Stimulated activated CD8-positive, alpha-beta memory T cell treated with anti-CD3 and anti-CD28 coated beads, Interleukin-15, amount 100 ng/mL, for 1 hour (primary cell): ENCODE measurements at places on chromosomes 6 and 20.

DNA sequence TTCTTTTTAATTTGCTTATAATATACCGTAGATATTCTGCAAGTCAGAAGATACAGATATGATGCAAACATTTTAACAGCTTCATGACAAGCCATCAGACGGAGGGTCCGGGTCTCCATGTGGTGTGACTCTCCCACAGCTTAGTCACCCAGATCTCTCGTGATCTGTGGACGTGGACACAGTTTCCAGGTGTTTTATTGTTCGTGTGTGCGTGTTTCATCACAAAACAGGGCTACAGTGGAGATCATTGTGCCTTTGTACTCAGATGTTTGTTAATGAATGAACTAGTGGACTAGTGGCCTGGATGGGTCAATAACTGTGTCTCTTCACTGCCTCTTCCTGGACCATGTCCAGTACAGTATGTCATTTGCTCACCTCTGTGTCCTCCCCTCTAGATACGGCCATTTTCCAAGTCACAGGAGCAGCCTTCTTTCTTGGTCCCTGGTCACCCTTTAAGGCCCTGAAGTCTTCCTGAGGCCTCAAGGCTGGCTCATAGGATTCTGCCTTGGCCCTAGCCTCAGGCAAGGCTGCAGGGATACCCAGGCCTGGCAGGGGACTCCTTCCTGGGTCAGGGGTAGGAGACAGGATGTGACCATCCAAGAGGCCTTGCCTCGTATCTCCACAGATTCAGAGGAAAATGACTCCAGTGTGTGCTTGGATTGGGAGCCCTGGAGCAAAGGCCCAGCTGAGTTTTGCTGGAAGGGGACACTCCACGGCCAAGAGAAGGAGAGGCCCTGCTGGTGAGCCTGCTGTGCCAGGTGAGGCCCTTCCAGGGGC is 4.6 kb downstream of the ADIG start:
- DNase-seq = no peak

DNA sequence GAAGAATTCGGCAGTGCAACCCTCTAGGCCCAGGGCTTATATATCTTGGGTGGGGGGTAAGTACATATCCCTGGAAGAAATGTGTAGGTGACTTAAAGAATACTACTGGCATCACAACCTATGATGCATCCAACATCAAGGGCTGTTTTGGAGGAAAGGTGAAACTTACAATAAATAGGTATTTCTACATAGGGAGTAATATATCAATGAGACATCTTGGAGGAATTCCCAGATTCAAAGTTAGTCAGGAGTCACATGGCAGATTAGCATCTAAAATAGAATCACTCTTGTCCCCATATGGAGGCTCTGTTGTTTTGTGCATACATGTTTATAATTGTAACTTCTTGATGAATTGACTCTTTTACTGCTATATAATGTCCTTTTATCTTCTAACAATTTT is 375.5 kb downstream of the PAX1 start:
- DNase-seq = no peak

DNA sequence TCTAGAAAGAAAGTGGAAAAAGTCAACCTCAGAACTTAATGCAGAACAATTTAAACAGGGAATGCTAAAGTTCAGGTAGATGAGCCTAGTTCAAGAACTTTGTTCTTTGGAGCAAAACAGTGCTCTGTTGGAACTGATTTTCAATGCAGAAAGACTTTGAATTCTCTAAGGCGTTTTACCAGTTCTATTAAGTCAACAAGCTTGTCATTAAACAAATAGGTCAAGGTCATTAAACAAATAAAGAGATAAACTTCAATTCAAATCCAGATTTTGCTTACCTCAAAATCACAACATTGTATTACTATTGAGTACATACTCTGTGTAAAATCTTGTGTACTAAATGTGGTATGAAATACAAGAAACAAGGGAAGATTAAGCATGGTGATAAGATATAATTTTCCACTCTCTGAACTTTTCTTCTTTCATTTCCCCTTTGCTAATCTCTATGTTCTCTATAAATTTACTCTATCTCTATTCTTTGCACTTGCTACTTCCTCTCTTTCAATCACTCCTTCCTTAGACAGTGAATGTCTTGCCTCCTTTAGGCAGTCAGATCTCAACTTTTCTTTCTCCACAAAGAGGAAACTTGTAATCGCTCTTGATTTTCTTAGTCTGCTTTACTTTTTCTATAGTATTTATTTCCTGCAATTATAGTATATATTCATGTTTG is 160.8 kb upstream of the KHDRBS2 start:
- DNase-seq = no peak

DNA sequence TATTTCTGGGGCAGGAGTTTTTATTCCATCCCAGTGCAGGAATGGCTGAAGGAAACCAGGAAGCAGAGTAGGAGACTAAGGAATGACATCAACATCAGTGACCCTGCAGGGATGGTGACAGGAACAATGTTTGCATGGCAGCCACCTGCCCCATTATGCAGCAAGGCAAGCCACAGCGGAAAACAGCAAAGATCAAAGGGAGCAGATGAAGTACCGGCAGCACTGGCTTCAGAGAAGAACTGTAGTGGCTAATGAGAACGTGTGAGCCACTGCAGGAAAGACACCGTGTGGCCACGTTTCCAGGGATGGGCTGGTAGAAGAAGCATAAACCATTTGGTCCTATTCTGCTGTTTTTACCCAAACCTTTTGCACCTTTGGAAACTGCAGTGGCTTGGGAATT is 52.9 kb upstream of the TAB2 start:
- peak; percentile 7 for DNase-seq

GRCh38 chr6:83709748-83710050 is 798 bp upstream of the SNAP91 start:
- DNase-seq = no peak

DNA sequence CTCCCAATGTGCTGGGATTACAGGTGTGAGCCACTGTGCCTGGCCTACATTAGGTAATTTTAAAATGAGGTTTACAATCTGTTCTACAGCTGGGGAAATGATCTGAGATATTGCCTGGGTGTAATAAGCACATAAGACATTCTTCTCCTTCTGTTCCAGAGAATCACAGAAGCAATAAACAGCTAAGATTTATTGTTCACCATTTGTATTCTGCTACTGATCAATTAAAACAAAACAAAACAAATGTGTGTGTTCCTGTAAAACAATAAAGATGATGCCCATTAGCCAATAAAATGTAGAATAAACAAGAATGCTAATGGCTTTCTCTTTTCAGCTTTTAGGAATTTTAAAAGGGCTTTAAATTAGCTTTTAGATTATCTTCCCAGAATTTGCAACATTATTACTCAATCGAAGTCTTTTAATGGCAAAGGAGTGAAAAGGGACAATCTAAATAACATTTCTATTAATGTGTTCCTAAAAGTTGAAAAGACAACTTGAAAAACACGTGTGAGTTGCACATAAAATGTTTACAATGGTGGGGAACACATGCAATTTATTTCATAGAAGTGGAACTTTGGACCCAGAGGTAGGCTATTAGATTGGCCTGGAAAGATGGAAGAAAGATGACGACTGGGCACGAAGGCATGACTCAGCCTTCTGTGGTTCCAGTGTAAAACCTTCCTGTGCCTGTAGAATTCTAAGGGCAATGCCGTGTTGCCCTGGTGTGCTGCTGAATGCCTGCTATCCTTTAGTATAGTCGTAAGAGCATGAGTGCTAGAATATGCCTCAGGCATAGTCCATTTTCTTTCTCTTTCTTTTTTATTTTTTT is 29.0 kb upstream of the DEK start:
- no peak for DNase-seq

GRCh38 chr6:100633096-100633777 is 168.5 kb upstream of the SIM1 start:
- DNase-seq = no peak

GRCh38 chr20:46210672-46211330 is 92.7 kb downstream of the CD40 start:
- no peak for DNase-seq

DNA sequence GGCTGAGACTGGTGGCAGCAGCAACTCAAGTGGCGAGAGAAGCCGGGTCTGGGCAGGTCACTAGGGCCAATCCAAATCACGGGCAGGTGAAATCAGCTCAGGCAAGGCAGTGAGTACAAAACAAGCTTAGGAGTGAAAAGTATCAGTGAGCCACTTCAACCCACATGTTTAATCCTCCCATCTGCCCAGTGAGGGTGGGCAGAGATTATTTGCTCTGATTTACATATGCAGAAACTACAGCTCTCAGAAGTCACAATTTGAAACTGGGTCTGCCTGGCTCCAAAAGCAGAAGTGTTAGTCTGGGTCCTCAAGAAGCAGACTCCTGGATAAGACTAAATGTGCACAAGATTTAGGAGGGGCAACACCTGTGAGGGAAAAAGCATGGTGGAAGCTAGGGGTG is 173.7 kb upstream of the LRFN2 start:
- DNase-seq = no peak

DNA sequence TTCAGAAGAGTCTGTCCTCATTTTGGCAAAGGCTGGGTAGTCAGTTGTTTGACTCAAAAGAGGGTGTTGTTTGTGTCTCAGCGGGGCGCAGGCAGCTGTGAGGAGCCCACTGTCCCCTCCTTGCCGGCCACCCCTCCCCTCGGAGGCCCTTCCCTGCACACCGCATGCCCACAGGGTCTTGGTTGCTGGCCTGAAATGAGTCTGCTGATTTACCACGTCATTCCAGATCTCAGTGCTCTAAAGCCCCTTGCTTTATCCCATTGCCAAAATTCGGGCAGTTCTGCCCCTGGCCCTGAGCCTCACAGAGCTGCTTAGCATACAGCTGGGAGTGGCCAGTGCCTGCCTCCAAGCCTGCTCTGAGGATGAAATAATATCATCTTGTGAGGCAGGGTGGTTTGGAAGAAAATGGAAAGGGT is 220.7 kb downstream of the UST start:
- DNase-seq = no peak

DNA sequence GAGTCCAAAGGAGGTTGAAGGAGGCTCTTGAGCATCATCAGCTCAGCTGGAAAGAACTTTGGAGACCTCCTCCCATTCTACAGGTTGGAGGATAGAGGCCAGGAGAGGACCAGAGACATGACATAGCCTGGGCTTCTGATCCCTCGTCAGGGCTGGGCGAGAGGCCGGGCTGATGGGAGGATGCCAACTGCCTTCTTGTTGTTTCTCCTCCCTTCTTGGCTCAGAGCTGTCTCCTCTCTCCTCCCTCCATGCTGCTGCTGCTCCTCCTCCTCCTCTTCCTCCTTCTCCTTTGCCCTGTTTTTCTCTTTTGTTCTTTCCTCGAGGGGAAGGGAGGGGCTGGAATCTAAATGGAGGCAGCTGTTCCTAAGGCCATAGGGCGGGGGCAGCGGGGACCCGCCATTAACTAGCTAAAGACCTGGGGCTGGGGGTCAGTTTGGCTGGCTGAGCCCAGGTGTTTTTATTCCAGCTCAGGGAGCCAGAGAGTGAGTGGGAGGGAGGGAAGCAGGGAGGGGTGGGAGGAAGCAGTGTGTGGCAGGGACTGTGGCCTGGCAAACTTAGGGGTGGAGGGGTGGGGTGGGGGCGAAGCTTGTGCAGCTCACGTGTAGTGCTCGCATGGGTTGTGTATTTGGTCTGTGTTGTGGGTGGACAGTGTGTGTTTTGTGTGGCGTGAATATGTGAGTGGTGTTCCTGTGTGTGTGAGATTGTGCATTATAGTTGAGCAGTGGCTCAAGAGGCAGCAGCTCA is 84.8 kb downstream of the CD40 start:
- no peak for DNase-seq

DNA sequence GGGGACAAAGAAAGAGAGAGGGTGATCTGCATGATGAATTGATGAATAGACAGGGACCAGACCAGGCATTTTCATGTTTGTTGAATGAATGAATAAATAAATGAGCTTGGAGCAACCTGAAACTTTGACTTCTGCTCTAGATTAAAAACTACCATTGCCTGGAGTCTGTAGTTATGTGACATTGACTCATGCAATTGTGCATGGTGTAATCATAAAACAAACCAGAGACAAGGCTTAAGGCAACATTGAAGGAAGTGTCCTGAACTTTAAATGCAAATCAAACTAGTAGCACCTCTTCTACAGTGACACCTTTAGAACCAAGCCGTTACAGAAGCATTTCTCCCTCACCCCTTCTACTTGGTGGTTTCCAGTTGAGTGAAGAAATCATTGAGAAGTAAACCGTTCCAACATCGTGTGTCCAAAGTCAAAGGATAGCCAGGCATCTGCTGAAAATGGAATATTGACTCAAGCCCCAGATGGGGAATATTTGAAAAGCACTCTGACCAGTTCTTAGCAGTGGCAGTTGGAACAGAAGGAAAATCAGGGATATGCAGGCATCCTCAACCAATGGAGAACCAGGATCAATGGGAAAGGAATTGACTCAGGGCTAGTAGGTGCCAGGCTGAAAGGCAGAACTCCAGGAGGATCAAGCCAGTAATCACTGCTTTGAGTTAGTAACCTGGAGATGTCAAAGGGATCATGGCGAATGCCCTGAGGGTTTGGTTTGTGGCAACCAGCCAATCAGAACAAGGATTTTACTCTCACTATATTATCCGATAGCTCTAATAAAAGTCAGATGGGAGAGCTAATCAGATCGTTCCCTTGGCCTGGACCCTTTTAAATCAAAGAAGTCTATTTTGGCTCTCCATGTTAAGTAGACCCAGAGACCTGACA is 171.2 kb upstream of the TSHZ2 start:
- no peak for DNase-seq

DNA sequence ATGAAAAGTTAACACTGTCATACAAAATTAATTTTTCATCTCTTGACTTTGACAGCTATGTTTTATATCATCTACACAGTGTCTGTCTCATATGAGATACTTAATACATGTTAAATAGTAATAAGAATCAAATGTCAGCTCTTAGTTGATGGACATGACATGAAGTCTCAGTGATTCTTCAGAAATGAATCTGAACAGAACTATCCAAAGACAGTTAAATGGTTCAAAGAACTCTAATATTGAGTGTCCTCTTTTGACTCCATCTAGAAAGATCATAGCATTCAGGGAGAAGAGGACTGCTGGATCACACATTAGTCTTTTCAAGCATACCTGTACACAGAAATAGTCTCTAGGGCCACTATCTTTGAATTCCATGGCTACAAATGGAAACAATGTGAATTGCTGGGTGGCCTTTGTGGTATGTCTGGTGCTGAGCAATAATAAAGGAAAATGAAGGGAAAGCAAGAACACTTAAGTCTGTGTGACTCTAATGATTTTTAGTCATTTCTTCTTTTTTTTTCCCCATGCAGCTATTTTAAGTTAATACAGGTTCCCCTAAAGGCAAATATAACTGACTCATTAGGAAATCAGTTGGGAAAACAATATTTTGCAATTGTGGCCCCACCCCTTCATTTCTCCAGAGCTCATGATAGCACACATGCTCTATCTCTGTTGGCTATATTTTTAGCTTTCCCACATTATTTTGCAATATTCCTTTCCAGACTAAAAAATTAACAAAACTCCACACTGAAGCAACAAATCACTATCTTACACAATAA is 367.5 kb downstream of the GRIK2 start:
- no peak for DNase-seq
